Vagina (tissue), 2 donors: ENCODE measurements at places on chromosomes 1 and 21.

GRCh38 chr1:107047602-107048001 lies 8.9 kb upstream of the PRMT6 start:
- no peak for DNase-seq

GRCh38 chr1:117067533-117068370 lies 7.6 kb downstream of the TTF2 start:
- no peak for DNase-seq

- no peak for DNase-seq
Observed at GRCh38 chr1:180258290-180258689, 28.2 kb downstream of the LHX4 start.

- no peak for DNase-seq
Observed at GRCh38 chr1:218025454-218025853, 259.6 kb upstream of the RRP15 start.

DNA sequence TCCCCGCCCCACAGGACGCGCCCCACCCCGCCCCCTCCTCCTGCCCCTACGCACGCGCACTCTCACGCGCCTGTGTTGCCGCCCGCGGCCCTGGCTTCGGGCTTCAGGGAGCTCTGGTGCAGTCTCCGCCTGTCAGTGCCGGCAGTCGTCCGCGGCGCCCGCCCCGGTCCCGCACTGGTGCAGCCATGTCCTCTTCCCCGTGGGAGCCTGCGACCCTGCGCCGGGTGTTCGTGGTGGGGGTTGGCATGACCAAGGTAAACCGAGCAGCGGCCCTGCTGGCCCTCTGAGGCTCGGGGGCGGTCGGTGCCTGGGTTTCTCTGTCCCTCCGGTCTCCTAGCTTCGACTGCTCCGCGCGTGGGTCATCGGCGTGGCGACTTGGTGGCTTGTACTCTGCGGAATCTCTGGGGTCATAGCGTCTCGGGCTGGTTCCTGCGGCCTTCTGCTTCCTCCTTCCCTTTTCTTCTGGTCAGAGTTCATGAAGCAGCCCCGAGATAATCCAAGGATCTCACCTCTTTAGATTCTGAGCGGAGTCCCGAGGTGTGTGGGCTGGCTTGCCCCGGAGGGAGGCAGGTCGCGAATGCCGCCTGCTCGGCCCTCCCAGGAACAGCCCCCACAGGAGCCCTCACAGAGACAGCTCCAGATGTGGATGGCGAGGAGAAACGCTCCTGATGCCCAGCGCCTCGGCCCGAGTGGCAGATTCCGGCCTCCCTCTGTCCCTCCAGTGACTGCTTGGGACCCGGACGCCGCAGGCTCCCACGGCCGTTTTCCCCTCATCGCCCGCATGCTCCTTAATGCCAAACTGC lies at the start of gene SCP2:
TSS of gene SCP2 (plus strand) at position 65 of the 803 bp plus-strand sequence. CDS start at position 186, 121 bp downstream.
- DNase-seq, result no peak

- DNase-seq, result no peak
Observed at GRCh38 chr1:240134596-240134995, 42.9 kb downstream of the FMN2 start.

DNA sequence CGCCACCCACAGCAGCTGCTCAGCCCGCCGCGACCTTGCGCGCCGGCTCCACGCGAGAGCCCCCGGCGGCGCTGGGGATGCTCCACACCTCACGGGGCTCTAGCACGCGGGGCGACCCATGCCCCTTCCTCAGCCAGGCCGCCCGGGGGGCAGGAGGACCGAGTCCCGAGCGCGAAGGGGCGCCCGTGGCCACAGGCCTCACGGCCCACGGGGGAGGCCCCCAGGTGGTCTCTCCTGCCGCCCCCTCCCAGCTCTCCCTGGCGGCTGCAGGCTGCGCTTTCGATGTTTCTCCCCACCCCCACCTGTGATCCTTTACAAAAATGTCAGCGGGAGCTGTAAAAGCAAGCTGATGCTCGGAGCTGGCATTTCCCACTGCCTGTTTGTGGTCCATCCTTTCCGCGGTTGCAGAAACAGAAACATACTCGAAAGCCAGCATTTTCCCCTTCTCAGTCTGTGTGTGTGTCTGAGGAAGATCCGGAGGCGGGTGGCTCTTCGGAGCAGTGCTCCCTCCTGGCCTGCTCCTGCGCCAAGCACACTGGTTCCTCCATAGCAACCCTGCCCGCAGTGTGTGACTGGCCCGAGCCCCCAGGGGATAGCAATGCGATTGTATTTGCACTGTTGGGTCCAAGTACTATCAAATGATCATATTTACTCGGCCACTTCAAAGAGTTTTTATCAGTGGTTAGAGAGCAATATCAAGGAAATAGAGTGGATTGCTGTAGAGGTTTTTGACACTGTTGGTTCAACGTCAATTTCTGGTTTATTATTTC lies 2.1 kb downstream of the KIF26B start:
- DNase-seq, result no peak

DNA sequence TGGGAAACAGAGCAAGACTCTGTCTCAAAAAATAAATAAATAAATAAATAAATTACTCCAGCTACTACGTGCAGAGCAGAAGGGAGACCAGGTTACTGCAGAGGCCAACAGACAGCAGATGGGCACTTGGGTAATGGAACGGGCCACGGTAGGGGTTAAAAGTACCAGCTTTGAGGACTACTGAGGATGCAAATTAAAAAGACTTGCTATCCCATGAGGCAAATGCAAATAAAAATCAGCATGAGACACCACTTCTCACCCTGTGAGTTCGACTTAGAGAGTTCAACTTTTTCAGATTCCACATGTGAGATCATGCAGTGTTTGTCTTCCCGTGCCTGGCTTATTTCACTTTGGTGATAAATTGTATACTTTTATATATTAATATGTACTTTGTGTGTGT lies 6.6 kb downstream of the SLC2A5 start:
- DNase-seq, result no peak

GRCh38 chr1:21313886-21314721 lies 23.8 kb upstream of the ECE1 start:
- DNase-seq, result no peak

DNA sequence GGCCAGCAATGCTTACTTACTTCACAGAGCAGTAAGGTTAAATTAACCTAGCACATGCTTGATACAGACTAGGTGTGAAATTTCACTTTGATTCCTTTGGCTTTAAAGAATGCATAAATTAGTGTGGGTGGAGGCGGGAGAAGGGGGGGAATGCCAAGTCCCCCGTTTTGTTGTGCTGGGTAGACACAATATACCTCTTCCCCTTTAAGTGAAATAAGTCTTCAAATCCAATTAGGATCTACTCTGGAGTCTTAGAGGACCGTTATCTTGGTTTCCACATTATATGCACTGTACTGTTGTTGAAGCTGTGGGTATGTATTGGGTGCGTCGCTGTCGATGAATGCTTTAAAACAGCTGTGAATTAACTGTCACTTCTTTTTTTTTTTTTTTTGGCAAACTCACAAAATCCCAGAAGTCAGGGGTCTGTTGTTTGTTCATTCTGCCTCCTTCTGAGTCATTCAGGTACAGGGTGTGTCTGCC lies 1.6 kb upstream of the S1PR1 start:
- DNase-seq, result no peak

DNA sequence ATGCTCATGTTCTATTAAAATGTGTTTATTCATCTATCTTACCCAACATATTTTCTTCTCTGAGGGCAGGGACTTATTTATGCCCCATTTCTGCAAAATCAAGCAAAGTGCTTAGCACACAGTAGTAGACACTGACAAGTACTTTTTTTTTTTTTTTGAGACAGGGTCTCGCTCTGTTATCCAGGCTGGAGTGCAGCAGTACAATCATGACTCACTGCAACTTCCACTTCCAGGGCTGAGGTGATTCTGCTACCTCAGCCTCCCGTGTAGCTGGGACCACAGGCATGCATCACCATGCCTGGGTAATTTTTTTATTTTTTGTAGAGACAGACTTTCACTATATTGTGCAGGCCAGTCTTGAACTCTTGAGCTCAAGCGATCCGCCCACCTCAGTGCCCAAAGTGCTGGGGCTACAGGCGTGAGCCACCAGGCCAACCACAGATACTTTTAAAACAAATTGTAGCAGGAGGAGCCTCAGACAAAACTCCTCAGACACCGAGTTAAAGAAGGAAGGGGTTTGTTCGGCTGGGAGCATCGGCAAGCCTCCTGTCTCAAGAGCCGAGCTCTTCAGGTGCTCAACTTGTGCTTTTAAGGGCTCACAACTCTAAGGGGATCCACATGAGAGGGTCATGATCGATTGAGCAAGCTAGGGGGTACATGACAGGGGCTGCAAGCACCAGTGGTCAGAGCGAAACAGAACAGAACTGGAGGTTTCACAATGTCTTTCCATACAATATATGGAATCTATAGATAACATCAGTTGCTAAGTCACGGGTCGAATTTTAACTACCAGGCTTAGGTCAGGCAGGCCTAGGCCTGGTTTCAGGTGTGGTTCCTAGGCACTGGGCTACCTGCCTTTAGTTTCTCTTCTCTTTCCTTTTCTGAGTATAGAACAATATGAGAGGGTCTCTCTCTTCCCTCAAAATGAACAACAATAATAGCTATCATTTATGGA lies 5.7 kb upstream of the TMEM167B start:
- no peak for DNase-seq

GRCh38 chr1:89847191-89847729 lies 26.4 kb downstream of the LRRC8D start:
- DNase-seq, result no peak

- DNase-seq, result no peak
Observed at GRCh38 chr21:44987301-44987885, 47.6 kb downstream of the SLX9 start.

DNA sequence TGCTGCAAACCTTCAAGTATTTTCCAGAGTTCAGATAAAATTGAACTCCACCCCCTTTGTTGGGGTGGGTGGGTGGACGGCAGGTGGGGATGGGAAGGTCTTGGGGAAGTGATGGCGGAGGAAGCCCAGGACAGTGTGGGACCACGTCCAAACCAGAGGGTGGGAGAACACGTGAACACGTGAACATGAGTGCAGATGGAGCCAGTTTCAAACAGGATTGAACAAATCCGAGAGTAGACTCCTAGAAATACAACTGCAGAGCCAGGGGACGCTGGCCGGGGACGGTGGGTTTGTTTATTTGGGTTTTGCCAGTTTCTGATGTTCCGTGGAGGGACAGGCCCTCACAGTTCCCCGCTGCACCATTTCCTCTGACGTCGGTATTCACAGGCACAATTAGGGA lies 2.9 kb downstream of the KRTAP10-2 start:
- DNase-seq, result peak; percentile 13

DNA sequence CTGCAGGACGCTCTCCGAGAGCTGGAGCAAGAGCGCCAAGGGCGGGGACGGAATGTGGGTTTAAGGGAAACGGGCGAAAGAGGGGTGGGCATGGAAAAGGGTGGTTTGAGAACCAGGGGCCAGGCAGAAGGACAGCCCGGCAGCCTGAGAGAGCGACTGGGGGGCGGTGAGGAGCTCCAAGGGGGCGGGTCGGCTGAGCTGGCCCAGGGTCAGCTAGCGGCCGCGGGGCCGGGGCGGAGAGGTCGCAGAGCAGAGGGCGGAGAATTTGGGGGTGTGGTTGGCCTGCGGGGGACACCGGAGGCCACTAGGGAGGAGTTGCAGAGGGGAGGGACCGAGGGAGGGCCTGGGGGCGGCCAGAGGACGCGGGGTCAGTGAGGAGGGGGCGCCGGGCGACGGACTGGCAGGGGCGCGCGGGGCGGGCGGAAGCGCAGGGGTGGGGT lies 54.7 kb downstream of the NDUFS5 start:
- DNase-seq, result no peak

GRCh38 chr1:43068911-43069310 lies 103.2 kb downstream of the EBNA1BP2 start:
- DNase-seq, result no peak

DNA sequence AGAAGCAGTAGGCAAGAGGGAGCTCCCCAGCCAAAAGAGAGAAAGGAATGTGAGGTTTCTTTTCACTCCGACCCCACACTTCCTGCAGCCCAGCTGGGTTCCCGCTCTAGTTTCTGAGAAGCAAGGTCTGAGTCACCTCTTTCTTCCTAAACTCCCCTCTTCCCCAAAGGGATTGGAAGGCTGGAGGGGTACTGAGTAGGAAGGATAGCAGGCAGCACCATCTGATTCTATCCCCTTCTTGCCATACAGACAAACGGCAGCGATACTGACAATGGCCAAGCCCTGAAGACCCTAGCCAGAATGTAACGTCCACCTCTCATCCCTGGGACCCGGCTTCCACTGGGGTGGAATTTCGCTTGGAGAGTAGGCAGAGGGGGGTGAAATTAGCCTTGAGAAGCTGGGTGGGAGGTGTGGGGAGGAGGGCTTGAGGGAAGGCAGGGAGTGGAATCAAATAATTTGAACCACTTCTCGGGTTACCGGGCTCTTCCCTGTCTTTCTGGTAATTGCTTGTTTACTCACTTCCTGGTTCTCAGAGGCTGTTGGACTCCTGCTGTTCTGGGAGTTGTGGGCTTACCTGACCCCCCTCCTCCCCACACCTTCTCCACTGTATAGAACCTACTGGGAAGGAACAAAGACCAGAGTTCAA lies 13.2 kb downstream of the IER5 start:
- DNase-seq, result no peak

DNA sequence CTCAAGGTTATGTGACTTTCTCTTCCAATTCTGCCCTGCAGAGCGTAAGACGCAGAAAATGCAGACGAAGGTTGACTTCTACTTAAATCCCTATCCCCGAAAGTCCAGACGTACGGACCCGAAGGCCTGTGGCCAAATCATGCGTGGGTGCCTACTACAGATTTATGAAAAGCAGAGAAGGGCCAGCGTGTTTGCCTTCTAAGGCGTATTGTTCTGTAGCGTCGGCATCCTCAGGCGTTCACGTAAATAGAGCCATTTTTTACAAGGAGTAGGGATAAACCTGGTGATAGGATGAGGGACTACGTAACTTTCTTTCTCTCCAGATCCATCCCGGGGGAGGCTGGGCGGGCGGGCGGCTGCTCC lies 222 bp upstream of the GIPC2 start:
- no peak for DNase-seq

DNA sequence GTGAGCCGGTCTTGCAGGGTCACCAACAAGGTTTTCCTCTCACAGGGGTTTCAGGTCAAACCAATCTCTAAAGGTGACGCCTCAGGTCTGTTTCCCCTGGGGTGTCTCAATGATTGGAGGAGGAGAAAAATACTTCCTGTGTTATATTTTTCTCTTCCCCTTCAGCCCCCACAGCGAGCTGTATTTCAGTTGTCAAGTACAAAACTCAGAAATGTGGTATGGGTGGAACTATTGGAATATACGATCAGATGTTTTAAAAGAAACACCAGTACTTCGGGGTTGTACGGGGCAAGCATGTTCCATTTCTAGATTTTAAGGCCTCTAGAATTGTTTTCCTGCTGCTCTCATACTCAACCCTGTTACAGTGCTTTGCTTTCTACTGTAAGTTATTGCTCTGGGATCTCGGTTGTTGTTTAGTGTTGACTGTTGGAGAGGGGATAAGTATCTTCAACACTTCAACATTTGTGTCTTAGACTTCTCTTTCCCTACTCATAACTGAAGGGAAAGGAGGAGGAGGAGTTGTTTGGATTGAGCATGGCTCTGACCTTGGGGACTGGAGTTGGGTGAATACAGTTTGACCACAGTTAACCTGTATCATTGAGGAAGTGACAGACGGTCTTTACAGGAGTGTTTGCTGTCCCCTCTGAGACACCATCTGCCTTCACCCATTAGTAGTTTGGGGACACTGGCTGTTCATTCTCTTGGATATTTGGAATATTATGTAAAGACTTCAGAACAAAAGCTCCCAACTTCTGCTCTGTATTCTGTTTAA lies 2.0 kb downstream of the MAPKAPK2 start:
- DNase-seq, result no peak
